ENCODE measurements at places on chromosomes 12 and 14.
A peak's percentile ranks its signal among the peaks of the same experiment; 100 is the strongest.

- peak; percentile 51 for DNase-seq
Observed at GRCh38 chr12:132284827-132285741, 44.3 kb downstream of the GALNT9 start.

DNA sequence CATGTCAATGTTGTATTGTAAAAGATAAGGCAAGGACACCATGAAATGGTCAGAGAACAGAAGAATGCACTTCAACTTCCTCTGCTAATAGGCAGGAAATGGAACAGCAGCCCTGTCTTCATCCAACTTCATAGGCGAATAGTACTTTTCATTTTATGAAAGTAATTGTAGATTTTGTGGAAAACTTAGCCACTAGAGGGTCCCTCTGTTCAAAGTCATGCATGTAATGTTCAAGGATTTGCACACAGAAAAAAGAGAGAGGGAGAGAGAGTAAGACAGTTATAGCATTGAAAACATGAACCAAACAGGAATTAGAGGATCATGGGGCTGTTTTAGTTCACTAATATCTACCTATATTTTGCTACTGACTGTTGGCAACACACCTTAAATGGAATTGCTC, 172.2 kb downstream of the FLRT2 start:
- DNase-seq, result no peak

DNA sequence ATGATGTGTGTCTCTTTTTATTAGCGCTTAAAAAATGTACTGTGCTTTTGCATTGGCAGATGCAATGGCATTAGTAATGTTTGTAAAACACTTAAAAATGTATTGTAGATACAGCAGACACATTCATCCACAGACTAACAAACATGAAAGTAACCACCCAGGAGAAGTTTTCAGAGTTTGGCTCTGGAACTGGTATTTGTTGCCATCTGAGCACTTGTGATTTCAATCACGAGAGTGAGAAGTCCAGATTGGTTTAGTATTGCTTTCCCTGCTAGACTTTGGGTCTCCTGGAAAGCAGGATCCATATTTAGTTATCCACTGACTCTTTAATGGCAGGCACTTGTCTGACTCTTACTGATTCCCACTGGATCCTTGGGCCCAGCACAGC, 13.2 kb downstream of the RASSF8 start:
- no peak for DNase-seq

DNA sequence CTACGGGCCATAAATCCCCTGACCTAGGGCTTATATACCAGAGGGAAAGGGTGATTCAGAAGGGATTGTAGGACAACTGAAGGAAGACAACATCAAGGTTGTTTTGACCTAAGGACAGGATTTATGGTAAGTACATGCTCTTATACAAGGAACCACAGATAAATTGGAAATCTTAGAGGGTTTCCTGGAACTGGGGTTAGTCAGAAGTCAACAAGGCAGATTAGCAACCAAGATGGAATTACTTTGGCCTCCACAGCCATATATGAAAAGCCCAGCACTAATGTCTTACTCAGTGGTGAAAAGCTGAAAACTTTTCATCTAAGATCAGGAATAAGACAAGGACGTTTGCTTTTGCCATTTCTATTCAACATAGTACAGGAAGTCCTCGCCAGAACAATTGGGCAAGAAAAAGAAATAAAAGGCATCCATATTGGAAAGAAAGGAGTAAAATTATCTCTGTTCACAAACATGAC, 5.4 kb downstream of the TMBIM4 start:
- DNase-seq, result peak; percentile 45

DNA sequence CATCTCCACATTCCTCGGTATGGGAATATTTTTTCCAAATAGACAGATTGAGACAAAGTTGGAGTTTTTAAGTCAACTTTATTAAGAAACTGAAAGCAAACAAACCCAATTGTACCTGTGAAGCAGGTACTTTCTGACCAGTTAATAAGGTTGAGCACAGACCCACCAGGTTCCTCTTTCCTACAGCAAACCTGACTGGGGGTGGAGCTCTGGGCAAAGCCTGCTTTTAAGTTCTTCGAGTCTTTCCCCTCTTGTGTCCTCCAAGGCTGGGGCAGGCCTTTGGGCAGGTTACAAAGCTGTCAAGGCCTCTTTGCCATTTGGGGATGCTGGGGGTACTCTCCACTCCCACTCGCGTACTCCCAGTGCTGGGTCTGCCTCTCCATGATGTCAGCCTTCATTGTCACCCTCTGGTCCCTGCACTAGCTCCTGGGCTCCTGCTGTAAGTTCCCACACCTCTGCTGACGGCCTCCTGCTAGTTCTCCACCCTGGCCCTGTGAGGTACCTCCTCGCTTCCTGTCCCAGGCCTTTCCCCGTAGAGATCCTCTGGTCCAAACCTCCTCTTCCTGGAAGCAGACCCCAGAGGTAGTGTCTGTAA, 3.2 kb downstream of the KCNH3 start:
- no peak for DNase-seq

- no peak for DNase-seq
Observed at GRCh38 chr12:8562310-8562709, 21.6 kb upstream of the CLEC4E start.

GRCh38 chr12:42129595-42130204, 15.0 kb downstream of the GXYLT1 start:
- DNase-seq, result peak; percentile 38

GRCh38 chr12:91663310-91663709, 480.7 kb upstream of the DCN start:
- peak; percentile 43 for DNase-seq

DNA sequence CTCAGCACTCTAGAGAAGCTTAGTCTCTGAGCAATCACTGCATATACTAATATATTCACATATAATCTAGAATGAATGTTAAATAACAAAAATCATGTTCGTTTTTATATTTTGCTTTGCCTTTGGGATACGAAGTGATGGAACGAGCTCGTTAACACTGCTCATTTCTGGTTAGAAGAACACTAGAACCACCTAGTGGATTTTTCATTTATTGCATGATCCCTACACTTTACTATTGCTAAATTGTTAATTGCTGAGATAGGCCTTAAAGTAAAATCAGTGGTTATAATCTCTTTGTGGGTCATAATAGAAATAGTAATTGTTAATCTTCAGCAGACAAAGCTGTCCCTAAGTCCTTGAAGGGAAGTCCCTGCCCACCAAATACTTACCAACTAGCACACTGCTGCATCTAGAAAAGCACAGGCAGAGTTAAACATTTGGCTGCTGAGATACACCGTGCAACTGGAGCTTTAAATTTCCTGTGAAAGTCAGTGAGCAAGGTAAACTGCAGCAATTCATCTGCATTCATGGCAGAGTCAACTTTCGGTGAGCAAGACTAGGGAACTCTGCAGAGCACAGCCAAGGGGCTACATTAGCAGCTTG, 353.7 kb downstream of the APAF1 start:
- peak; percentile 67 for DNase-seq

DNA sequence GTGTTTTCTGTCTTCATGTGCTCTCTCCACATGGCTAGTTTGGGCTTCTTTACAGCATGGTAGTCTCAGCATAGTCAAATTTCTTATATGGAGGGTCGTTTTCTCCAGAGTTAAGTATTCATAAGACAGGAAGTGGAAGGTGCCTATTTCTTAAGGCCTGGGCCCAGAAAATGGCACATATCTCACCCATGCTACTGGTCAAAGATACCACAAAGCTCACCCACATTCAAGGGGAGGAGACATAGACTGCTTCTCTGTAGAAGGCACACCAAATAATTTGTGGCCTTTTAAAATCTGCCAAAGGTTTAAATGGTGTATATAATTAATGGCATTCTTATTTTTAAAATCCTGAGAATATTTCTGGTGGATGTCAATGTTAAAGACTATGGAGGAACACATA, 44.8 kb downstream of the CCDC91 start:
- DNase-seq, result no peak

DNA sequence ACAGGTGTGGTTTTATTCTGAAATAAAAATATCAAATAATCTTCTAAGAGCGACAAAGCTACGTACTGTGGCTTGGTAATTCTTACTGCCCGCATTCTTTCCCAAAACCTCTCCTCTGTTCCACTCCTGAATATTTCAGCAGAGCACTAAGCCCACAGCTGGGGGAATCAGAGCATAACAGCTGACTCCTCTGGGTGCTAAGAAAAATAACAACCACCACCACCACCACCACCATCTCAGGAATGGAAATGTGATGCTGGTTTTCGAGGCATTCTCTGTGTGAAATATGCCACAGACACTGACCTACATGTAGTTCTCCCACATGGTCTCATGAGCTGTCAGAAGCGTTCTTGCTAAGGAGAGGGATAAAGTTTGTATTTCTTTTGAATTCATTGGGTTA, 183.7 kb downstream of the BMP4 start:
- DNase-seq, result no peak

GRCh38 chr12:122849352-122850047, 14.2 kb downstream of the HIP1R start:
- no peak for DNase-seq

DNA sequence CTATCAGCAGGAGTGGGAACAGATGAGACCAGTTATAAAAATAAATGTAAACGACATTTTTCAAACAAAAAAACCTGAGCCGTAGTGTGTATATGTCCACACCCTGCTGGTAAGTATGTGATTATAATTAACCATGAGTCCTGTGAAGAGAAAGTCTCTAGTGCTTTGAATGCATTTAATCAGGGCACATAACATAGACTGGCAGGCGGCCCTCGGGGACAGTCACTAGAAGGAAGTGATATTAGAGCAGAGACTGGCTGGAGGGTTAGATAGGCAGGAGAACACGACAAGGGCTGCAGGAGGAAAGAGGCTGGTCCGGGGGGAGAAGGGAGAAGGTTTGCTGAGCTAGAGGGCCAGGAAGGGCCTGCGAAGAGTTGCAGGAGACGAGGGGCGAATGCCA, 23.8 kb upstream of the ELK3 start:
- DNase-seq, result no peak

- no peak for DNase-seq
Observed at GRCh38 chr14:65186951-65187350, 84.6 kb upstream of the MAX start.

DNA sequence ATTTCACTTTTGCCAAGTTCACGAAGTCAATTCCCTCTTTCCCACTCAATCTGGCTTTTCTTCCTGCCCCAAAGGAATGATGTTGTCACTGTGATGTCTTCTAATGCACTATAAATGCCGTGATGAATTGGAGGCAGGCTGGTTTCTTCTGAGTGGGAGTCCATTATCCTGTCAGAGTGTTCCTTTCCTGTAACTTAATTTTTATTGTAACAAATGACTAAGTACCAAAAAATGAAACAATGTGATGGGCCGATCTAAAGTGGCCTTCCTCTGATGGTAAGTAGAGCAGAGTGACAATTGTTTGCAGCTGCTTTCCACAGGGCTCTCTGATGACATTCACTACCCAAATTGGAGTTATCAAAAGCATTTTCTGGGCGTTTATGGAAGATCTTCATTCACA, 22.2 kb downstream of the TMEM30B start:
- DNase-seq, result no peak

DNA sequence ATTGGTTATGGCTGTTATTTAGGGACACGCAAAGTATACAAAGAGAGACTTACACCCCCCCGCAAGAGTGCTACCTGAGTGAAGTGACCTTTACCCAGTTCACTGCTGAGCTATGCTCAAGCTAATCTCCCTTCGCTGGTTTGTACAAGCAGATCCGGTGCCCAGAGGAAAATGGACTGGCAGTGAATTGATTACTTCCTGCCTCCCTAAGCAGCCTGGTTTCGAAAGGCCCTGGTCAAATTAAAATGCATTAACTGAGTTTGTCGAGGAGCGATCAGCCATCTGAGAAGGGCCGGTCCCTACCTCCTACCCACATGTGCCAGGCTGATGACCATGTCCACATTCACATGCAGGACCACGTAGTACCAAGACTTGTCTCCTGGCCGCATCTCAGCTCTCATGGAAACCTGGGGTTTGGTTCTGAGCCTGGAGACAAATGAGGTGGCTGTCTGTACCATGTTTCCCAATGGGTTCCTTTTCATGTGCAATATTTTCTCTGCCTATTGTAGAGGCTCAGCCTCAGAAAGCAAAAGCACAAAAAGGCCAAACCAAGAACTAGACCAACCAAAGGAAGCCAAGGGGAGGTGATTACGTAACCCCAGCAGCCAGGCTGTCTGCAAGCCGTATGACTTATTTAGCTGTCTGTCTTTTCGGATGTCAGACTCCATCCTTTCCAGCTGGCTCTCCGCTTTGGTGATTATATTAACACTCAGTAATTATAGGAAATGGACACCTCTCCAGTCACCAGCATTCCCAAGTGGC, 284.7 kb upstream of the PWP1 start:
- no peak for DNase-seq

DNA sequence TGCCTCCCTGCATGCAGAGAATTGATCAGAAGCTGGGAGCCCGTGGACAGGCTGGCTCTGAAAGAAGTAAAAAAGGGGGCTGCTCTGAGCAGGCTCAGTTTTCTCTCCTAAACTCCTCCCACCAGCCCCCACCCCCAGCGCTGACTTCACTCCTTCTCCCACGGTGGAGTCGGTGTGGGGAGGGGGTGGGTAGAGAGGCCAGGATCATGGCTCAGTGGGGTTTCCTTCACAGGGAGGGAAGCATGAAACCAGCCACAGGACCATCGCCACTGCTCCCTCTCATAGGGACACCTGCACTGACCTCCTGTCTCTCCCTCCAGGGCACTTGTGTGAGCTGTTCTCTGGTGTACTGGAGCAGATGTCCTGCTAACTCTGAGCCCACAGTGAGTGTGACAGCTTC, 78.9 kb downstream of the STAB2 start:
- no peak for DNase-seq

DNA sequence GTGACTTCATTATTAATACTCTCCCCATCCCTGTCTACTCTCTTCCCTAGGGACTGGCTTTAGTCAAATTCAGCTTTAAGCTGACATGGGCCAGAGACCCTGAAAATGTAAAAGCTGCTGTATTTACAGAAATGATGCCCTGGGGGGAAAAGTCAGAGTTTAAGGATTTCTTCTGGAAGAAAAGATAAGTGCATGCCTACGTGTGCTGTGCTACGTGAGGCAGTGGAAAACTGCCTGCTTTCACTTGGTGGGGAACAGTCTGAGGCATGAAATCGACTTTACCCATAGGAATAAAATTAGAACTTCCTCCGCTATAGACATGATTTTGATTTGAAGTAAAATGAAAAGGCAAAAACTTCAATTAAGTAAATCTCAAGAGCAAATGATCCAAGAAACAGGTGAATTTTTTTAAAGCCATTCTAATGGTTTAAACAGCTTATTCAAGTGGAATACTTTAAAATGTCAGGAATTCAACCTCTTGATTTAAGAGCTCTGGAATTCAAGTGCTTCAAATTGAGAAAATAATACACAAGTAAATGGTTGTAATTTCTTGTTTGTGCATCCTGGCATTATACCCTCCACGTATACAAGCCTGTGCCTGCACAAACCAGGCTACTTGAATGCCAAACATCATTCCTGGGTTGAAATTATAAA, 168.5 kb downstream of the FOXN3 start:
- no peak for DNase-seq

Measured in T47D (cell line).